ENCODE measurements at places on chromosomes 1 and 21. TPM values are rescaled to one million over a fixed set of nuclear protein-coding genes. Genes with fewer than 3 reads are reported as not detected.
A peak's percentile ranks its signal among the peaks of the same experiment; 100 is the strongest.

GRCh38 chr1:87867626-87868025 lies 538.9 kb downstream of the LMO4 start:
- DNase-seq: no peak

SPATA45 gene
- total RNA-seq: not detected

MXRA8 gene
- total RNA-seq: 111 TPM

RUNX3 gene
- 2.8 TPM for total RNA-seq

DNA sequence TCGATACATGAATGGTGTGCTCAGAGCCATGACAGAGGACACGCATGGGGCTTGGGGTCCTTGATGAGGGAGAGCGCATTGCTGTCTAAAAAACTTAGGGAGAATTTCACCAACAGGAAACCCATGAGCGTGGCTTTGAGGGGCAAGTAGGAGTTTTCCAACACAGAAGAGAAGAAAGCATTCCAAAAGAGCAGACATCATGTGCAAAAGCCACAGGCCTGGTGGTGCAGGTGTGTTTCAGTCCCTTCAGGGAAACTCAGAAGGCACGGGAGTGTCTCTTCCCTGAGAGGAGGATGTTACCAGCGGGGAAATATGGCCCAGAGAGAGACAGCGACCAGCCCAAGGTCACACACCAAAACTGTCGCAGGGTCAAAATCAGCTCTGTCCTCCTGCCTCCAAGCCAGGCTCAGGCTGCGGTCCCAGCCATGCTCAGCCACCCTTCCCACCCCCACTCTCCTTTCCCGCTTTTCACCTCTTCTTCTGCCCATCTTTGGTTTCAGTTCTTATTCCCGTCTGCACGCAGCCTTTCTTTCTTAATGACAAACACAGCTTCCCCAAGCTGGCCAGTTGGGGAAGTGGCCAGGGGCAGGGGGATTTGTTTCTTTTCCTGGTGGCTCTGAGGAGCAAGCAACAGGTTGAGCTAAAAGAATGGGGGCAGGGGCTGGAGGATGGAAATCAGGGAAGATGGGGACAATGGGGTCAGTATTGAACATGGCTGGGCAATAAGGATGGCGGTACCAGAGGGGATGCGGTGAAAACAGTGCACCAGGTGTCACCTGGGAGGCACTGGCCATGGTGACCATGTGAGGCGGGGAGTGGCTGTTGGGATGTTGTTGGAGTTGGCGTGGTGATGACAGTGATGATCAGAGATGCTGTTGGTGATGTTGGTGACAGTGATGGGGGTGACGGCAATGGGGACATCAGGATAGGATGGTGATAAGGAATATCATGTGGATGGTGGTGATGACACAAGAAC lies 10.3 kb downstream of the LAPTM5 start:
- DNase-seq: no peak

DNA sequence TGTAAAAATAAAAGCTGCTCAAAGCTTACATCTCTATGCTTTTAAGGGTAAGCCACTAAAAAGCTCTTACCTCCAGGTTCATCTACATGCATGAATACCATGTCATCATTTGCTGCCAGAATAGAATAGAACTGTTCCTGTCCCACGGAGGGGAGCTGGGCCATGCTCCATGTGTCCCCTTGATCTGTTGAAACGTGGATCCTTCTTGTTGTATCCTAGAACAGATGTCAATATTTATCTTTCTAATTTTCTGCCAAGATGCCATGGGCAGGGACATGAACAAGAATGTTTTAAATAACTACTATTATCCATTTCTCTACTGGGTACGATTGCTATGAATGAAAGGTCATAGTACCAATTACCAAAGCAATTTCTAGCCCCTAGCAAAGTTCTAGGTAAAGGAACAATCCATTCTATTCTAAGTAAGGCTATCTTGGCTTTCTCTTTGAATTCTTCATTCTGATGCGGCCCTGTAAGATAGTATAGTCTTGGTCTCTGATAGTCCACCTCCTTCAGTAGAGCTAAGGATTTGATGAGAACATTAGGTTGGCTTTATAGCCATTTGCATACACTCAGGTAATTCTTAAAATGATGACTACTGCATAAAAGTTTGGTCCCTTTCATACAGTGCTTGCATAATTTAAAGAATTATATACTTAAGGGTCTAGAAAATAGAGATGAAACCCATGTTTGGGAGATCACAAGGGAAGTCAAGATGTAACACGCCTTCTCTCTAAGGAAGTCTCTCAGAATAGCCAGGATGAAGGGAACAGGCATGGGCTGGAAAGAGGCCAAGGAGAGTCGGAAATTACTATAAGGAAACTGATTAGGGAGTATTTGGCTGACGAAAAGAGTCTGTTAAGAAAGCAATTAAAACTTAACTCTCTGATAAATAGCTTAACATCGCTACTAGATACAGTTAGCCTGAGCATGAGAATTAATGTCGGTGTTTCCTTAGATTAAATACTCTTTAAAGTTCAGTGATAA lies 35.4 kb upstream of the MYBPHL start:
- DNase-seq: no peak

DNA sequence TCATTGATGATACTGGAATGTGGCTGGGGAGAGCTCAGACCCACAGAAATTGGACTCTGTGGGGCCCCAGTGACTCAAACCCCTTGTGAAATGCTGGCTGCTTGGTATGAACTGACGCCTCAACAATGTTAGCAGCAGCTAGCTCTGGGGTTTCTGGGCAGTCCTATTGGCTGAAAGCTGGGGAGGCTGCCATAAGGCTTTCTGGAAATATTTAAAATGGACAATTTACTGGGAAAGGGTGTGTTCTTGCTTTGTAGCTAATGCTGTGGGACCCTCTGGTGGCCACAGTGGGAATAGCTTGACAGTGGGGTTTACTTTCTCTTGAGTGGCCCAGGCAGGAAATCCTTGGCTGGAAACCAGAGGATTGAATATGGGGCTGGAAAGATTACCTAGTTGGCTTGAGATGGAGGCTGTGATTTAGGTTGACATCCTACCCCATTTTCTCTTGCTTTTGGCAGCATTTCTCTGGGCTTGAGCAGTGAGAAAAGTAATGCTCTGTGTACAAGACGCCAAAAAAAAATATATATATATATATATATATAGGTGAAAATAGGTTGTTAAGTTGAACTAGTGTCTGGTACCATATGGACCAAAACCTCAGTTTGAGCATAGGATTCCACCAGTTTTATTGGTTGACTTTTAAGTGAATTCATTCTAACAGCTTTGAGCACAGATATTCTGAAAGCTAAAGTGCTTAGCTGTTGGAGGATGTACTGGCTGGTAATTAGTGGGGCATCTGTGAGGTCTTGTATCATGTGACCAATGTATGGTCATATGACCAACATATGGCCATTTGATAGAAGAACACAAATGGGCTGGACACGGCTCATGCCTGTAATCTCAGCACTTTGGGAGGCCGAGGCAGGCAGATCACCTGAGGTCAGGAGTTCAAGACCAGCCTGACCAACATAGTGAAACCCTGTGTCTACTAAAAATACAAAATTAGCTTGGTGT lies 8.2 kb upstream of the S100A10 start:
- DNase-seq: peak; percentile 93

- DNase-seq: no peak
Observed at GRCh38 chr1:204652497-204652896, 33.0 kb downstream of the LRRN2 start.

DNA sequence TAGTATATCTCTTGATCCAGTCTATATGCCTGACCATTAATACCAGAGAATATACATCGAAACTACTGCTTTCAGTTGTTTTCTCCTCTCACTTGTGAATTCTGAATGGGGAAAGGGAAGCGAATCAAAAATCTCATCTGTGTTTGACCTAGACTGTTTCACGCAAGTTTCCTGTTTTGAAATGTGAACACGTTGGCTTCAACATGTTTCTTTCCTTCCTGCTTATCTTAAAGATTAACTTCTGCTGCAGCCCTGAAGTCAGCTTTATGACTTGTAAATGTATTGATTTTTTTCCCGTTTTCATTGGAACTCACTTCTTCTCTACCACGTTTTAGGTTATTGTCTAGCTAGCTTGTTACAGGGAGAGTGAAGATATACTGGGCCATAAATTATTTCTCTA lies 49.9 kb downstream of the SNX27 start:
- DNase-seq: no peak

DNA sequence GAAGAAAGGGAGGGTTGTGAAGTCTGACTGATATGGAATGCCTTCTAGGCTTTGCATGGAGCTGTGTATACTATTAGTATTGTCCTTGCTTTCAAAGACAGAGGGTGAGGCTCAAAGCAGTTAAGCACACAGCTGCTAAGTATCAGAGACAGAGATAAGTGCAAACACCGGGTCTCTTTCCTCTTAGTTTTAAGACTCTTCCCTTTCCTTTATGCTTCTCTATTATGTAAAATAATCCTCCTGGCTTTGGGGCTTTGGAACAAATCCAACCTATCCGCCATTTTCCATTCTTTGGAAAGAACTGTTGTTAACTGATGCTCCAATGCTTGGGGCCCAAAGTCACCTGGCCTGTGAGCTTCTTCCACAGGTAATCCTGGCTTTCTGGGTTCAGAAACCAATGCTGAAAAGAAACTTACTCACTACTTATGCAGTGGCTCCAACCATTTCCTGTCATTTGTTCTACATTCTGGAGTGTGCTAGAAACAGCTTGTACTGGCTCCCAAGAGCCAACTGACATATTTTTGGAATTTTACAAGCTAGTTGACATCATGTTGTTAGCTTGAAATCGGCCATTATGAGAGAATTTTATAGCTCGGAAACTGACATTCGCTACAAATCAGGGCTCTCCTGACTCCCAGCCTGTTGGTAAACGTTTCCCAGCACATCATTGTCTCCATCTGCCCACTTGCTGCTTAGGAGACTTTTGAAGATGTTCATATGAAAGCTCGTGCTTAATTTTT lies 67.5 kb downstream of the DNTTIP2 start:
- DNase-seq: no peak

PDC gene
- total RNA-seq: not detected

DNA sequence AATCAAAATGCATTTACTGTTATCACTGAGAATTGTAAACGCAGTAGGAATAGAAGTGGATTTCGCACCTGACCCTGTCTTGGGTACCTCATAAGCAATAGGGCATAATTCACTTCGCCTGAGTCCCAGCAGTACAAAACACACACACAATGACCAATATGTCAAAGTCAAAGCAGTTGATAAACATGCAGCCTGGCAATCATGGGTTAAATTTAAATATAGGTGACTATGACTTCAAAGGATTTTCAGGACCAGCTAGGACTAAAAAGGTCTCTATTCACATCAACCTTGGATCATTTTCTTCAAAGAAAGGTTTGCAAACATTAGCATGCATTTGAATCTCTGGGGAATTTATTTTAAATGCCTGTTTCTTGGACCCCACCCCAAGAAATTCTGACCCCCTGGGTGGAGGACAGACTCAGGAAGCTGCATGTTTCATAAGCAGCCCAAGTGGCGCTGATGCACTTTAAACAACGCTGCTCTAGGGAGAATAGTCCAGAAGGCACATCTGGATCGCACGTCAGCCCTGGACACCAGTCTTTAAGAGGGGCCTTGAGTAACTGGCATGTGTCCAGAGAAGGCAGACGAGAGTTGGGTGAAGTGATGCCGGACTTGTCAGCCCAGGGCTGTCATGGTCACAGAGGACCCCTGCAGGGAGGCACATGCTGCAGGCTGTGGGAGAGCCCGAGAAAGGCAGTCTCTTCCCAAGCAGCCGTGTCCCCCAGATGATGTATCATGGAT lies 55.7 kb upstream of the EFHD2 start:
- DNase-seq: no peak

DNA sequence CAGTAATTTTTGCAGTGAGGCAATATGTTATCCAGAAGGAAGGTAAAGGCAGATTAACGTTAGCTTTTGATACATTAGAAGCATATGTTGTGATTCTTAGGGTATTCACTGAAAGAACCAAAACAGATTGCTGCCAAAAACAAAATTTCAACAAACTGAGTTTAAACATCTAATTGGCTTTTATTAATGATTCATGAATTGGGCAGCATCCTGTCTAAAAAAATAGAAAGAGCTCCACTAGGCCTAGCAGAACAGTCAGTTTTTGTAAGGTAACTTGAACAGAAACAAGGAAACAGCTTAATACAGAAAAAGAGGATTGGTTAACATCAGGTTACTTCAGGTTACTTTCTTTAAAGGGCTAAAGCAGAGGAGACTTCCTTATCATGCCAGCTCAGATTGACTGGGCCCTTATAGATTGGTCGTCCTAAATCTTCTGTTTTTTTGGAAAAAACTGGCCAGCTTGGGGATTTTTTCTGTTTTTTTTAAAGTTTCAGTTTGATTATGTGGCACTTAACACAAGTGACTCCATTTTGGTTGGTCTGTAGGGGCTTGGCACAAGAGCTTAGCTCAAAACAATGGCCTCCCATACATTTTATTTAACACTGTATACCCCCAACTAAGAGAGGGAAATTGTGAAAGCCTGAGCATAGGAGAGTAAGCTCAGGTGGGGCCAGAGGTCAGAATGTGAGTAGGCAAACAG lies 36.8 kb upstream of the GALNT2 start:
- no peak for DNase-seq

GBP7 gene
- total RNA-seq: not detected

- no peak for DNase-seq
Observed at GRCh38 chr1:184691719-184692324, 62.8 kb downstream of the EDEM3 start.

DNA sequence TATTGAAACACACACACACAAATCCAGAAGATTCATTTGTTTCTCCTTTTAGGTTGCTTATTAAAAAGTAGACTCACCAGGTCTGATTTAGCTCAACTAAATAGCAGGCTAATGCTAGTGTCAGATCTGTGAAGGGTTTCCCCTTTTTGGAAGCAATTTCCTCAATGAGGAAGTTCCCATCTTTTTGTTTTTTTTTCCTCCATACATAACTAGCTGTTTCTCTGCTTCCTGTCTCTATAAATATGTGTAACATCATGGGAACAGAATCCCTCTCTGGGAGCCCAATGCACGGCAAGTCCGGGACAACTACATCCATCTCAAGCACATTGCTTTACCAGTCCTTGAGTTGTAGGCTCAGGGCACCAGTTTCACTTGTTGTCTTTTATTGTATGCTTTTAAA lies 1421.1 kb downstream of the PLA2G4A start:
- DNase-seq: no peak

PTGS2 gene
- total RNA-seq: 4.2 TPM

Measured in thyroid gland (tissue), 4 donors.